Activated effector memory CD4-positive, alpha-beta T cell treated with Interleukin-2 at 50 U/mL for 16 hours (primary cell): ENCODE measurements at places on chromosomes 7 and 10.

DNA sequence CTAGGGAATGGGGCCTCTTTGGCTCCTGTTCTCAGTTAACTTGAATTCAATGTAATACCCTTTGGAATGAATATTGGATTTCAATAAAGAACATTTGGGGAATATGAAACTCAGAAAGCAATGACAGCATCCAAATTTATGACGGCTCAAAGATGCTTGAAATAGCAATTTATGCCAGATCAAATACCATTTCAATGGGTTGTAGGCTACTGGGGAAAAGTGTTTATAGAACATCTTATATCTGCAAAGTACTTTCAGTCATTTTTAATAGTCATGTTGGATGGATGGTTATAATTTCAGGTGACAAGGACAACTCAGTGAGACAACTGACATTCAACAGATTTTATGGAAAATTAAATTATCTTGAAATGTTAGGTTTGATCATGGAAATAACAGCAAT is 772.7 kb downstream of the PHTF2 start:
- no peak for DNase-seq

DNA sequence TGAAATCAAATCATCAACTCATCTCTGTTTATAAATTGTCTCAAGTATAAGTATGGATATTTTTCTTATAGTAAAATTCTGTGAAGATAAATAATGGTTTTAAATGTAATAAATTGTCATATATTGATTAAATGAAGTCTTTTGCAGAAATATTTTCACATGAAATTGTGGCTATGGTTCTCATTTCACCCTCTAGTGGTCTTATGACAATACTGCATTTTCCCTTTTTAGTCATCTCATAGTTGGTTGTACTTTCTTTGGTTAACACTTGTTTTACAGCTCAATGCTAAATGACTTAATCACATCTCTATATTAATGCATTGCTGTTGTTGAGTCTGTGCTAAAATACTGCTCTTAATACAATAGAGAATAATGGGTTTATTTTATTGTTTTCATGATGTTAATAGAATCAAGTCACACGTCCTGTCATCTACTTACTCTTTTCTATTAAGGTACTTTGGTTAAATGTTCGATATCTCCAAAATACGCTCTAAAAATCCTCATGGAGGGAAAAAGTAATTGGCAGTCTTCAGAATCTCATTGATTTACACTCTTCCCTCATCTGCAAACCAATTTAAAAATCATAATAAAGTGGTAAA is 38.0 kb upstream of the CACNA2D1 start:
- no peak for DNase-seq

DNA sequence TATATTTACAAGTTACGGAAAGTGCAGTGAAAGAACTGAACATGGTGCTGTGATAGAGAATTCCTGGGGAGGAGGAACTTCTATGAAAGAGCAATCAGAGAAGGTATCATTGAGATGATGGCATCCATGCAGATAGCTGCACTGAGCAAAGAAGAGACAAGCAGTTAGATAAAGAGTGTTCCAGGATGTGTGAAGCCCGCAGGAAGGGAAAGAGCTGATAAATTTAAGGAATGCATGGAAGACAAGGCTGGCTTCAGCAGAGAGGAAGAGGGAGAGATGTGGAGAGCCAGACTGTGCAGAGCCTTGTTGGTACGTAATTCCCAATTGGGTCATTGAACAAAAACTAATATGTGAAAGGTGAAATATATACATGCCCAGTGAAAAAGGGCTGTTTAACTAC is 538.9 kb downstream of the INHBA start:
- no peak for DNase-seq

GRCh38 chr7:34497153-34497777 is 160.8 kb upstream of the NPSR1 start:
- DNase-seq: no peak

DNA sequence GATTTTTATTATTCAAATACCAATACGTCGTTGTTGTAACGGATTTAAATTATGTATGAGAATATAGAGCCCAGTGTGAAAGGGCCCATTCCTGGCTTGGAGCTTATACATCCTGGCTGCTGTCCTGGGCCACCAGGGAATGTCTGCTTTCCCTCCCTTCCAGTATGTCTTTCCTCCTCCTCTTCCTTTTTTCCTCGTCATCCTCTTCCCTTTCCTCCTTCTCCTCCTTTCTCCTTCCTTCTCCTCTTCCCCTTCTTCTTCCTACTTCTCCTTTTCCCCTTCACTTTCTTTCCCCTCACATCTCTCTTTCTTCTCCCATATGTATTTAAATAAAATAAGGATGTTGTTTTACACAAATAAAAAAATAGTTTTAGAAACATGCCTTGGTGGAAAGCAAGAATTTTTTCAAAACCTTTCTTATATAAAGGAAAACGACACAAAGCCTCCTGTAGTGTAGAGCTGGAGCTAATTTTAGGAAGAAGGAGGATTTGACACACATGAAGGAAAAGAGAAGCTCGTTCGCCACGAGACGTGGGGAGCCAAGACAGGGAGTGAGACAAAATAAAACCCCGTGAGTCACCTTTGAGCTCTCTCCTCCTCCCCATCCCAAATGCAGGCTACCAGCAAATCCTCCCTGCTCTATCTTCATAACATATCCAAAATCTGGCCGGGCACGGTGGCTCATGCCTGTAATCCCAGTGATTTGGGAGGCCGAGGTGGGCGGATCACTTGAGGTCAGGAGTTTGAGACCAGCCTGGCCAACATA is 301.1 kb upstream of the LYZL1 start:
- DNase-seq: no peak

DNA sequence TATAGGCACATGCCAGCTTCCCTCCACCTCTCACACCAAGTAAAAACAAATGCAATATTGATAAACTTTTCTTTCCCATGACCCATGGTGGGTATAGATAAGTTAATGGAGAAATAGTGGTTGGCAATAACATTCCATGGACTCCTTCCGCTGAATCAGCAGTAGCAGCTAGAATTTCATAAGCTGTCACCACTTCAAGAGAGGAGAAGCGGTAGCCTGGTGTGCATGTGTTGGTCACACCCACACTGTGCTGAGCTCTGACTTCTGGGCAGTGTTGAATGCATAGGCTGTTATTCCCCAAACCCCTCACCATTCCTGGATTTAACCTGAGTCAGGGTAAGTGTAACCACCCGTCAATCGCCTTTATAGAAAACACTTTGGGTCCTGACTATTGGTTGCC is 32.5 kb upstream of the BMPER start:
- DNase-seq: no peak

DNA sequence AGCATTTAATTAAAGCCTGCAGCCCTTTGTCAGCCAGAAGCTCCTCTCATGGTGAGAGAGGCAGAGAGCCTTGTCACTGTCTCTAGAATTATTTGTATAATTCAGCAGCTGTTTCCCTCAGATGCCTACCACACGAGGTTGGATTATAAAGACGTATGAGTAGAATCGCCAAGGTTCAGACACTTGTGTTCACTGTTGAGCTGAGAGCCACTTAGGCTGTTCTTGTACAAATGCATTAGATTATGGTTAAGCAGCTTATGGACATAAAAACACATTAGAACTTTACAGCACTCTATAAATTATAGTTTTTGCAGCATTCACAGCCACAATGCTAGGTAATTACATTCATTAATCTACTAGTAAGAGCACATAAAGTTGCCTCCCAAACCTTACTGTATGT is 282.6 kb downstream of the AUTS2 start:
- no peak for DNase-seq

DNA sequence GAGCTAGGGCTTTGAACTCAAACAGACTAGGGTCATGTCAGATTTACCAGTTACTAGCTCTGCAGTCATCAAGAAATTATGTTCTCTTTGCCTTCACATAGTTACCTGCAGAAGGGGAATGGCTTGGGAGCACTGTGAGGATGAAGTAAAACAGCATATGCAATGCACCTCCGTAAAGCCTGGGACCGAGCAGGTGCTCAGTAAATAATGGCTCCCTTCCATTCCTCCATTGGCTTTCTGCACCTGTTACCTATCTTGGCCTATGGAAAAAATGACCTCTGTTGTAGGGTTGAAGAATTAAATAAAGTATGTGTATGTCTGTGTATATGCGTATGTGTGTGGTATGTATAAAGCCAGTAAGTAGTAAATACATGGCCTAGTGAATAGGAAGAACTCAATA is 78.8 kb downstream of the PDE1C start:
- no peak for DNase-seq

DNA sequence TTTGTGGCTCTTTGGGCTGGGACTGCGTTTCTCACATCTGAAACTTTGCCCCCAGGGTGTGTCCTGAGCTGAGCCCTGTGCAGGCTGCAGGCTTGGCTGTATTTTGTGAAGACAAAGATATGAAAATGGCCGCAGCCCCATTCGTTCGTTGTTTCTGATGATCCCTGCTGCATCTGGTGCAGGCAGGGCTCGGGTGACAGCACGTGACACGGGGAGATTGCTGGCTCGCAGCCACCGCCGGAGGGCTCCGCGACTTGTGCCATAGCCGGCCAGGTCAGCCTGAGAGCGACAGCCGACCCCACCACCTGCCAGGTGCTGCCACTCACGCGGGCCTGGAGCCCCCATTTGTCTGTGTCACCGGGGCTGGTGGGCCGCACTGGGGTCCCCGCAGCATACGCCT is 81.3 kb downstream of the ZRANB1 start:
- DNase-seq: no peak
